Right renal pelvis (tissue), 4 donors: ENCODE measurements at places on chromosomes 2 and 18. TPM values are rescaled to one million over a fixed set of nuclear protein-coding genes. Genes with fewer than 3 reads are reported as not detected.

- no peak for DNase-seq
Measured at GRCh38 chr2:39120521-39120770, 405 bp downstream of the SOS1 start.

DNA sequence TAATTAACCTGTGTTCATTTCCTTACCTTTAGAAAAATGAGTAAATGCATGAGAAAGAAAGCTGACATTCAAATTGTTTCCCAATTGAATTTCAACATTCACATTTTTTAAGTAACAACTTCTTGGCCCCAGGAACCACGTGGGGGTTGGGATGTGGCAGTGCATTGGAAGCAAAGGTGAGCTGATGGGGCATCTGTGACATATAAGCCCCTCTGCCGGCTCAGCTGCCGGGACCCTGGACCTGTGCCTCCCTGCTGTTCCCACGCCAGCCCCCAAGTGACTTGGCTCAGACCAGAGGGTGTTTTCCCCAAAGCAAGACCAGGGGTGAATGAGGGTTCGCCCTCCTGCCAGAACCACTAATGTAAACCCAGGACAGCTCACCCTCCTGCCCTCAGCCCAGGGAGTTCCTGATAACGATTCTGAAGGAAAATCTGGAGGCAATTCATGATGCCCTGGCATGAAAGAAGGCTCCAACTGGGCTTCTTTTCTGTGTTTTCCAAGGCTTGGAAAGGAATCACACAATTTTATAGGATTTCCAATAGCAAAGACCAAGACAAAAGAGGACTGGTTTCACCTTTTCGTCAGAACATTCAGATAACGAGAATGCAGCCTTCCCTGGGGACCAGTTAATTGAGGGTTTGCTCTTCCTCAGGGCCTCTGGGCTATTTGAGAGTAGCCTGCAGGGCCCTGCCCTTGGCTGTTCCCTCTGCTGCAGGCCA lies 193.2 kb upstream of the TWIST2 start:
- no peak for DNase-seq

GRCh38 chr2:79835911-79836310 lies 323.1 kb downstream of the CTNNA2 start:
- DNase-seq: no peak

GRCh38 chr2:128594953-128595677 lies 276.4 kb upstream of the HS6ST1 start:
- DNase-seq: no peak

WNT6 gene
- polyA plus RNA-seq: 0.10 TPM

CCDC74A gene
- polyA plus RNA-seq: 19.0 TPM

REG1B gene
- not detected for polyA plus RNA-seq

GRCh38 chr2:82690757-82691411 lies 1768.2 kb downstream of the SUCLG1 start:
- no peak for DNase-seq

FAM124B gene
- 2.8 TPM for polyA plus RNA-seq

GRCh38 chr2:156532989-156533388 lies 96.8 kb downstream of the GPD2 start:
- no peak for DNase-seq

DNA sequence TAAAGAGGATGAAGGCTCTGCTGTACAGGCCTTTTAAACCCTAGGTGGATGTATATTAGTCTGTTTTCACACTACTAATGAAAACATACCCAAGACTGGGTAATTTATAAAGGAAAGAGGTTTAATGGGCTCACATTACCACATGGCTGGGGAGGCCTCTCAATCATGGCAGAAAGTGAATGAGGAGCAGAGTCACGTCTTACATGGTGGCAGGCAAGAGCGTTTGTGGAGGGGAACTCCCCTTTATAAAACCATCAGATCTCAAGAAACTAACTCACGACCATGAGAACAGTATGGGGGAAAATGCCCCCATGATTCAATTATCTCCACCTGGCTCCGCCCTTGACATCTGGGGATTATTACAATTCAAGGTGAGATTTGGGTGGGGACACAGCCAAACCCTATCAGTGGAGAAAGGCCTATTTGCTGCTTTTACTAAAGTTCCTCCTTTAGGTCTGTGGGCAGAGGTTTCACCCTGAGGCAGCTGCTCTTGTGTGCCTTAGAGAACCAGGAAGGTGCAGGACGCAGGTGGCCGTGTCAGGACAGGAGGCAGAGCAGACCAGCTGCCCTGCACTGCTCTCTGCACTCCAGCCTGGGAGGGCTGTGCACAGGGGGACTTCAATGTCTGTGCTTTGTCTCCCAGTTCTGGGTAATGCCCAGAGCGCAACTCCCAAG lies 178.8 kb upstream of the HDAC4 start:
- no peak for DNase-seq

- DNase-seq: no peak
Measured at GRCh38 chr18:54515149-54515548, 75.9 kb upstream of the DYNAP start.

DNA sequence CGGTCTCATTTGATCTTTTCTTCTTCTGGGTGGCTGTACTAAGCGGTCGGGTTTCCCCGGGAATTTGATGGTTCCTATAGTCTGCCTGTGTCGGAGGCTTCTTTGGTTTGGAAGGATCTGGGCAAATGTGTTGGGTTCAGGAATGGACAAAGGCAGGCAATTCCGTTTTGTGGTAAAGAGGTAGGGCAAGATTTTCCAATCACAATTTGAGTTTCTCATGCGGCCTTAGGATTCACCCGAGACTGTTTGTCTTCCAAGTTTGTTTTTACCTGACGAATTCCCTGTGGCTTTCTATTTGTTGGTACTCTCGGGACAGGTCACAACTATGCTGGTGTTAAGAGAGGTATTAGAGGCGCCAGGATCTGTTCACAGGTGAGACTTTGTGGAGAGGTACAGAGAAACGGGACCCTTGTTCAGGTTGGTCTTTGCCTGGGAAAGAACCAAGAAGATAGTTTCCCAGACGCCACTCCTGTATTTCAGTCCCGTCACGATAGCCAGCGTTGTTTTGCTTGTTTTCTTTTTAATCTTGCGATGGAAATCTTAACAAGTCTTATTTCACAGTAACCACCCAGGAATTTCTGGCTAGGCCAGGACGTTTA lies 3.0 kb downstream of the SP5 start:
- DNase-seq: no peak
